ENCODE measurements at places on chromosomes 12 and 14.

- peak; percentile 20 for DNase-seq
These were observed 2.6 kb downstream of the BMP4 start for GRCh38 chr14:53953828-53954550.

DNA sequence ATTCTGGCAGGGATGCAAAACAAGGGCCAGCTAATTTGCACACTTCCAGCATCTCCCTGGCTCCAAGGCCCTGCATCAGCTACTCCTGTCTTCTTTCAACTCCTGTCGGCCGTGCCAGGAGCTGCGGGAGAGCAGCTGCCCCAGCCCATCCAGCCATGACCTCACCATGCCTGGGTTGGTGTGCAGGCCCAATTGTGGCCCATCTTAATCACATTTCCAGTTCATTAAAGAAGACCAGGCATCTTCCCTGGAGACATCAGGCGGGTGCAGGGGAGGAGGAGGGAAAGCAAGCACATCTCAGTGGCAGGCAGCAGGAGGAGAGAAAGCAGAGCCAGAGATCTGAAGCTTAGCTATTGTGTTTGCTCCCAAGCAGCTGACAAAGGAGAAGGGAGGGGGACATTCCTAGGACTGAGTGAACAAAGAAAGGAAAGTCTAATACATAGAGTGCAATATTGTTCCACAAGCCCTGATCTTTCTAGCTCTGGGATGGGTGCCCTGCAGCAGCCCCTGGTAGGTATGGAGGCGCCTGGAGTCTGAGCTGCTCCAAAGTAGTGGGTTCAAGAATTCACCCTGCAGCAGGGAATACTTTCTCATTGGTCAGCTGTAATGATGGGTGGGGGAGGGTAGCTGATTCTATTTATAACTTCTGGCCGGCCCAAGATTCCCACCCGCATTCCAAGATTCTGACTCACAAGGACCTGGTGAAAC is 40.1 kb downstream of the VWF start:
- DNase-seq, result no peak

DNA sequence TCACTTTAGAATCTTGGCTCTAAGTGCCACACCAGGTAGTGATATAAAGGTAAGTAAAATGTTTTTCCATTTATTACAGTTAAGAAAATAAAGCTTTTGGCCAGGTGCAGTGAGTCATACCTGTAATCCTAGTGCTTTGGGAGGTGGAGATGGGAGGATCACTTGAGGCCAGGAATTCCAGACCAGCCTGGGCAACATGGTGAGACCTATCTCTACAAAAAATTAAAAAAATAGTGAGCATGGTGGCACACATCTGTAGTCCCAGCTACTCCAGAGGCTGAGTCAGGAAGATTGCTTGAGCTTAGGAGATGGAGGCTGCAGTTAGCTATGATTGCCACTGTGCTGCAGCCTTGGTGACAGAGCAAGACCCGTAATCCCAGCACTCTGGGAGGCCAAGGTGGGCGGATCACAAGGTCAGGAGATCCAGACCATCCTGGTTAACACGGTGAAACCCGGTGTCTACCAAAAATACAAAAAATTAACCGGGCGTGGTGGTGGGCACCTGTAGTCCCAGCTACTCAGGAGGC is 5.0 kb downstream of the FANCM start:
- no peak for DNase-seq

DNA sequence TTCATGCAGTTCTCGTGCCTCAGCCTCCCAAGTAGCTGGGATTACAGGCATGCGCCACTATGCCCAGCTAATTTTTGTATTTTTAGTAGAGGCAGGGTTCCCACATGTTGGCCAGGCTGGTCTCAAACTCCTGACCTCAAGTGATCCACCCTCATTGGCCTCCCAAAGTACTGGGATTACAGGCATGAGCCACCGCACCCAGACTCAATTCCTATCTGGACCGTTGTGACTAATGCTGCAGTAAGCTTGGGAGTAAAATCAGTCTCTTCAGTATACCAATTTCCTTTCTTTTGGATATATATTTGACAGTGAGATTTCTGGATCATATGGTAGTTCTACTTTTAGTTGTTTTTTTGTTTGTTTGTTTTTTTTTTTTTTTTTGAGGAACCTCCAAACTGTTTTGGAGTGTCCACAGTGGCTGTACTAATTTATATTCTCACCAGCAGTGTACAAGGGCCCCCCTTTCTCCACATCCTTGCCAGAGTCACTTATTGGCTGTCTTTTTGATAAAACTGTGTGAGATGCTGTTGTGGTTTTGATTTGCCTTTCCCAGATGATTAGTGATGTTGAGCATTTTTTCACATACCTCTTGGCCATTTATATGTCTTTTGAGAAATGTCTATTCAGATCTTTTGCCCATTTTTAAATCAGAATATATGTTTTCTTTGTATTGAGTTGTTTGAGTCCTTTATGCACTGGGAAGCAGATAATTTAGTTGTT is 37.3 kb upstream of the EVL start:
- DNase-seq, result no peak

DNA sequence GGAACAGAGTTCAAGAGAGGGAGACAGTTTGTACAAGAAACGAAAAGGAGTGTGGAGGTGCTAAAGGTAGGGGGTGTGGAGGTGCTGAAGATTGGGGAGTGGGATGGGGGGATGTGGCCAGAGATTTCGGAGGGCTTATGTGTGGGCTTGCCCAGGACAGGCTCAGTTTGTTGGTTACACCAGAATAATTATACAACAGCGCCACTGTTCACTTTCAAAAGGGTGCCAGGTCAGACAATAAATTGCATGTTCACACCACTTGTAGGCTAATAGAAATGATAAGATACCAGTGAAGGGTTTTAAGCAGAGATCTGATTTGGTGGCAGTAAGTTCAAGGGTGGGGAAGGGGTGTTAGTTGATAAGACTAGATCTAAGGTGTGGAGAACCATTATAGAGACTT is 75.3 kb downstream of the PRKCH start:
- DNase-seq, result no peak
